ENCODE measurements at places on chromosomes 12 and 14.

- DNase-seq = no peak
Observed at GRCh38 chr14:38994731-38995130, 108.3 kb downstream of the SEC23A start.

DNA sequence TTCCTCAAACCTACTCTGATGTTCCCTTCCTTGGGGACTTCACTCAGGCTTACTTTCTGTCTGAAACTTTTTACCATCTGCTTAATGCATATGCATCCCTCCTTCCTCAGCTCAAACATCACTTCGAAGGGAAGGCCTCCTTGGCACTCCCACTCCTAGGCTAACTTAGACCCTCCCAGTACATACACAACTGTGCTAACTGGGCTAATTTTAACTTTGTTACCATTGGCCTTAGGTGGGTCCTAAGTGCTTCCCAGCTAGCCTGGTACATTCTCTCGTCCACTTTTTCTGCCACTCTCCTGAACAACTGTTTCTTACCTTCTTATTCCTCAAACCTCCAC lies 3.8 kb downstream of the EEF1AKMT3 start:
- DNase-seq = no peak

- DNase-seq = no peak
Observed at GRCh38 chr14:96252323-96252998, 3.5 kb upstream of the BDKRB1 start.

- no peak for DNase-seq
Observed at GRCh38 chr14:104023325-104024055, 62.0 kb upstream of the ASPG start.

GRCh38 chr12:9064201-9064814 lies 51.4 kb downstream of the A2M start:
- DNase-seq = peak; percentile 47

DNA sequence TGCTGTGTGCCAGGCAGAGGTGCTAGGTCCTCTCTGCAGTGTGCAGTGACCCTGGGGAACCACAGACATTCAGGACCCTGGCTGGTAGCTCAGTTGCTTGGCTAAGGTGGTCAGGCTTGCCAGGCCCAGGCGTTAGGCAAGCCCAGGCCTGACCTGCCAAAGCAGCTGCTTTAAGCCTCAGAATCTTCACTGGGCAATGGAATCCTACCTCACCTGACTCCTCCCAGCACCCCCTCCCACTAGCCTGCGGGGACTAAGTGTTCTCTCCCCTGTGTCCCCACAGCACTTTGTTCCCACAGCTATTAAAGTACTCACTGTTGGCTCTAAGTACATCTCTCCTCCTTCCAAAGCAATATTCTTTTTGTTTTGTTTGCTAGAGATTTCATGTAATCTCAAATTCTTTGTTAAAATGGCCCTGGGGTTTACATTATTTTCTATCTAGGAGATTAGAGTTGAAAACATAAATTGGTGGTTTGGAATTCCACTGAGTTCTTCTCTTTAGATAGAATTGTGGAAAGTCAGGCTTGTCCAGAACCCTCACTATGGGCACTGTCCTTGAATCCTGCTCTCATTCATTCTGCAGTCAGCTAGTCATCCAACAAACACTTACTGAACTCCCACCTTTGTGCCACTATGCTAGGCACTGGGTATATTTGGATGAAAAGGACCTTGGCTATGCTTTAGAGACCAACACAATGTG lies 44.4 kb downstream of the DGLUCY start:
- DNase-seq = no peak

DNA sequence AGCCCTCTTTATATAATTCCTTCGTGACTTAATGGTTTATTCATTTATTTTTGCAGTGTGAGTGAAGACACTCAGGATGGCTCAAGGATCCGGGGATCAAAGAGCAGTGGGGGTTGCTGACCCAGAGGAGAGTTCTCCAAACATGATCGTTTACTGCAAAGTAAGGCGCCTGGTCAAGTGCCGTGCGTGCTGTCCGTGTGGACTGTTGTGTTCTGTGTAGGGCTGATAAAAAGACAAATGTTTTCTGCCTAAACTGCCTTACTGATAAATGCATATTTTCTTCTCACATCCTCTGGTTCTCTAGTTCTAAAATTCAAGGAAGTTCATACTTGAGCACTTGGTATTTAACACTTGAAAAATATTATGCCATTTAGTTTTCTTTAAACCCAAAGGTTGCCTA lies 32.5 kb downstream of the RGS6 start:
- no peak for DNase-seq

- no peak for DNase-seq
Observed at GRCh38 chr12:19623751-19624399, 184.6 kb downstream of the AEBP2 start.

- DNase-seq = no peak
Observed at GRCh38 chr12:32697445-32697844, 18.3 kb downstream of the DNM1L start.

DNA sequence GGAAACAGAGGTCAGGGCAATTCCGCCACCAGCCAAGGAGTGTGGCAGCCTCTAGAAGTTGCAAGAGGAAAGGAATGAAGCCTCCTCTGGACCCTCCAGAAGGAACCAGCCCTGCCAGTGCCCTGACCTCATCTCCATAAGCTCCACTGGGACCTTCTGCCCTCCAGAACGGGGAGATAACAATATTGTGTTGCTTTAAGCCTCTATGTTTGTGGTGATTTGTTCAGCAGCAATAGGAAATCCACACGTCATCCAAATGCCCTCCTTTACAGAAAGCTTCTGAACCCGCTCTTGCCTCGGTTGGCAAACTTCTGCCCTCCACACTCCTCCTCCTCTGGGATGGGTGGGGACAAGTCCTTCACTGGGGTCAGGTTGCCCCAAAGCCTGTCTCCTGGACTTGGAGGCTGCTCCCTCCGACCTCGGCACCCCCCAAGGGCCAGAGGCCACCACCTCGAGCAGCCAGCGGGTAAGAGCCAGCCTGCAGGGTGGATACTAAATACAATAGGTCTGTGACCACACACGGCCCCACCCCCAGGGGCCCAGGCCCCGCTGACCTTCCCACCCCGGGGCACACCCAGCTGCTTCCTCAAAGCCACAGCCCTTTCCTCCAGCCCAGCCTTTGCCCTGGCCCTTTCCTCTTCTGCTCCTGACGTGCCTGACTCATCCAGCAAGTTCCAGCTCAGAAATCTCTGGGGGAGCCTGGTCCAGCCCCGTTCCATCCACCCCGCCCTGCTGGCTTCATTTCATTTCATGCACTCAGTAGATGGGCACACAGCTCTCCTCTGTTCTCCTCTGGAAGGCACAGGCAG lies 58.7 kb upstream of the NCOR2 start:
- DNase-seq = no peak

DNA sequence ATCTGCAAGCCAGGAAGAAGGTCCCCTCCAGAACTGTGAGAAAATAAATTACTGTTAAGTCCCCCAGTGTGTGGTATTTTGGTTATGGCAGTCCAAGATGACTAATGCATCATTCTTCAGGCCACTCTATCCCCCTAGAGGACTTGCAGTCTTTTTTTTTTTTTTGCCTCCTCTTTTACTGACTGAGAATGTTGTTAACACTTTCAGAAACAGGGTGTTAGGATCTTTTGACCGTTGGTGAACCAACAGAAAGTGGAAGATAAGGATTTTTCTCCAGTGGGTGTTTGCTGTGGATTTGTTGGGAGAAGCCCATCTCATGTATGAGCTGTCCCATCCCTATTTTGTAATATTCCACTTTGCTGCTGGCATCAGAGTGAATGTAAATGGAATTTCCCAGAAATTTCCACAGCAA lies 37.8 kb downstream of the MARK3 start:
- no peak for DNase-seq

DNA sequence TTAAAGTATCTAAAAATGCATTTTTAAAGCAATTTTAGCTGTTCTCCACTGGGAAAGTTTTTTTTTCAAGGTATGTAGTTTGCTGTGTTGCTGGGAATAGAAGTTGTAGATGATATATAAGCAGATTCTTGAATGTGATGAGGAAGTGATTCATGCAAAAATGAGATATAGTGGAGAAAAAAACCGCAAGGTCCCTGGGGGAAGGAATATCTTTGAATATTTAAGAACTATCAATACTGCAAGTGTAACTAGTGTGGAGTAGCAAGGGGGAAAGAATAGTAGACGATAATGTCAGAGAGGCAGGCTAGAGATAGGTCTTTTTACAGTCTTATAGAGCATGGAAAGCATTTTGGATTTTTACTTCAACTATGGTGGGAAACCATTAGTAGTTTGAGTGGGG lies 42.5 kb downstream of the PTCSC3 start:
- no peak for DNase-seq

GRCh38 chr12:96045566-96045965 lies 10.2 kb upstream of the LTA4H start:
- DNase-seq = no peak

DNA sequence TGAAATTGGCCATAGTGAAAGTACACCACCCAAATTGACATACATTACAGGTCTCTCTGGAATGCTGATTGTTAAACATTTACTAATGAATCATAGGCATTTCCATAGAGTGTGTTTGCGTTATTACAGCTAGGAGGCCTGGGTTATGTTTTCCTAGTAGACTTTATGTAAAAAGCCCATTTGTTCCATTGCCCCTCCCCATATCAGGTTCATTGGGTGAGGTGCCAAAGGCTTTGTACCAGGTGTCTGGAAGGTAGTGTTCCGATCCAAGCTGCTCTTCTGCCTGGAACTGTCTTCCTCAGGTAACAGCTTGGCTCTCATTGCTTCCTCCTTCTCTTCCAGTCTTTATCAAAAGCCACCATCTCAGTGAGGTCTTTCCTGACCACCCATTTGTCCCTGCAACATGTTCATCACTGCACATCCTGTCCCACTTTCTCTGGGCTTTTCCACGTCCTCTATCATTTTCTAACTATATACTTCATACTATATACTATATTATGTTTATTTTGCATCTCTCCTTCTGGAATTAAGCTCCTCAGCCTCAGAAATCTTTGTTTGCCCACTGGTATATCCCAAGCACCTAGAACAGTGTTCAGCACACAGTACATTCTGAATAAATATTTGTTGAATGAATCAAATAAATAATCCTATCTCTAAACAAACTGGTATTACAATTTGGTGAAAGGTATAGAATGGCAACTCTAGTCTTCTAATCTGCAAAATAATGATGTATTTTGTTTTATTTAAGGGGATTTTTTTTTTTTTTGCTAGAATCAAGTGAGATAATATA lies 252.3 kb downstream of the KTN1 start:
- DNase-seq = no peak

- DNase-seq = no peak
Observed at GRCh38 chr12:69068448-69068847, 135.5 kb upstream of the CPM start.

DNA sequence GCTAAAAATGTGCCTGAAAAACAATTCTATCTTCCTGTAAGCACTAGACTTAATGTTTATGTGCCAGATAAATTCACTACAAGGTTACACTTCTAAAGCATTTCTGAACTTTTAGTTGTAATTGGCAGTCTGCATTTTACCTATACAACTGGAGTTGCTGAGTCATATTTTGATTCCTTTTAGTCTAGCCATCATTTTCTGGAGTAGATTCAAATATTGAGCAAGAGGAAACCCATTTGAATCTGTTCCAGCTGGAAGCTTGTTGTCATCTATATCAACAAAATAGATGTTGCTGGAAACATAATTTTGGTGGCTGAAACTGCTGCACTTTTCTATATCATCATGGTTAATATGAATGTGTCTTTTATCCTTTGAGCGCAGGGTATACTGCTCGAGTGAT lies 122.2 kb upstream of the CCDC175 start:
- no peak for DNase-seq

- DNase-seq = no peak
Observed at GRCh38 chr12:30357766-30358490, 337.7 kb downstream of the IPO8 start.

DNA sequence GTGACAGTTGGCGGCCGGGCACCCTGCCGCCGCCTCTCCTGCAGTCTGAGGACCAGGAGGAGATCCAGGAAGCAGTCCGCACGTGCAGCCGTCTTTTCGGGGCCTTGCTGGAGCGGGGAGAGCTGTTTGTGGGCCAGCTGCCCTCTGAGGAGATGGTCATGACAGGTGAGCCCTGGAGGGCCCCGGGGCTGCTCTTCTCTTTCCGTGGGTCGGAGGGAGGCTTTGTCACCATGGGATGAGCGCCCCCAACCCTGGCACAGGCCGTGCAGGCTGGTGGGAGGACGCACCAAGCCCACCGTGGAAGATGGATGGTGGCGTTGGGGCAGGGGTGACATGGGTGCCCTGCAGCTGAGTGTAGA lies 532 bp downstream of the NOC4L start:
- DNase-seq = no peak

GRCh38 chr14:77709412-77709811 lies 1.5 kb downstream of the SLIRP start:
- no peak for DNase-seq

GRCh38 chr12:57530396-57531142 lies 7.9 kb downstream of the MBD6 start:
- DNase-seq = no peak

- DNase-seq = no peak
Observed at GRCh38 chr12:86261142-86261541, 5.0 kb upstream of the MGAT4C start.

DNA sequence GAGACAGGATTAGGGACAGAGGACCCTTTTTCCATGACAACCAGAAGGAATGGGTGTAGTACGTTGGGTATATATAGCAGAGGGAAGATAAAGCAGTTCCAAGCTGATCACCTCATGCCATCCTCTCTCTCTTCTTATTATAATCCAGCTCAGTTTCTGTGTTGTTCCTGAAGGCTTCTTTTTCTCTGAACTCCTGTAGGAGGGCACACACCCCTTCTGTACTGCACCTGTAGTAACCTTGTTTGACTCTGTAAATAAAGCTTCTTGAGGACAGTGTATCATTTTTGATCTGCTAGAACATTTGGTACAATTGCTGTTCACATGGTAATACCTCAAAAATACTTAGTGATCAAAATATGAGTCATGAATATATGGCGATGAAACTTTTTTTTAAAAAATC lies 33.5 kb downstream of the HELB start:
- DNase-seq = no peak

- peak; percentile 49 for DNase-seq
Observed at GRCh38 chr12:110280392-110280778, 662 bp upstream of the ATP2A2 start.

DNA sequence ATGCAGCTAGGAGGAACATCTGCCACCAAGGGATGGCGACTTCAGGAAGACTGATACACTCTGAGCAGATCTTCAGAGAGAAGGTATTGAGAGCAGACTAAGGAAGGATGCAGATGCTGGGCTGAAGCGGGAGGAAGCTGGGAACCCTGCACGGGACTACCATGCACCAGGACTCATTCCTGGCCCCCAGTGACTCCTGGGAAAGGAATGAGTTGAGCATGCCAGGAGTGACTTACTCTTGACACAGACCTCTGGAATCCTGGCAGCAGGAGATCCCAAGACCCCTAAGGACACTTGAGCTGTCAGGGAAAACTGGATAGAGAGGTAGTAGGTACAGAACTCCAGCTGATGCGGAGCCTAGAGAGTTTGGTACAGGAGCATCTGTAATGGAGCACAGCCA lies 336.1 kb downstream of the RPS29 start:
- DNase-seq = no peak
